ENCODE measurements at places on chromosomes 13 and 19.

DNA sequence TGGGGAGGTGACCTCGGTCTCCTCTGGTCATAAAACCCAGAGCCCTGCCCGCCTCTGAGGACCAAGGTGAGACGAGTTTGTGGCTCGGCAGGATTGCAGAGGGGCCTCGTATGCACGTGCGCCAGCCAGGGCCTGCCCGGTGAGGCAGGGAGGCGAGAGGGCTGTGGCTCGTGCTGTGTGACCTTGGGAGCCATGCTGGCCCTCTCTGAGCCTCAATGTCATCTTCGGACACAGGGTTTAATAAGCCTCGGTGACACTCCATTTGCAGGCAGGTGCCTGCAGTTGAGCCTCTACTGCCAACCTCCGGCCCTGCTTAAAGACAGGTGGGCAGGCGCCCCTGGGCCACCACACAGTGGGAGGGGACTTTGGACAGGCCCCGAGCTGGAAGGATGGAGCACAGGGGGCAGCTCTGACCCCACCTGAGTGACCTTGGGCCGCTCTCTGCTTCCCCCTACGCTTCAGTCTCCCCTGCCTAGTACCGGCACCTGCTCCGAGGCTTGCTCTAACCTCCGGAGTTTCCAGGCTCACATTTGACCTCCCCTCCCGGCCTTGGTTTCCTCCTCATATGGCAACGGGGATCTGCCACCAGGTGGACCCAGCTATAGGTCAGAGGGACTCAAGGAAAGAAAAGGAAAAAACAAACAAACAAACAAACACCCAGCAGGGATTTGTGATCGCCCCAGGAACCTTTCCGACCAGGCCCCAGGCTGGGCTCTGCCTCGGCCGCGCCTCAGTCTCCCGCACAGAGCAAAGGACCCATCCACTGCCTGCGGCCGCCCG, 3.1 kb downstream of the ZBTB7A start:
- no peak for DNase-seq

DNA sequence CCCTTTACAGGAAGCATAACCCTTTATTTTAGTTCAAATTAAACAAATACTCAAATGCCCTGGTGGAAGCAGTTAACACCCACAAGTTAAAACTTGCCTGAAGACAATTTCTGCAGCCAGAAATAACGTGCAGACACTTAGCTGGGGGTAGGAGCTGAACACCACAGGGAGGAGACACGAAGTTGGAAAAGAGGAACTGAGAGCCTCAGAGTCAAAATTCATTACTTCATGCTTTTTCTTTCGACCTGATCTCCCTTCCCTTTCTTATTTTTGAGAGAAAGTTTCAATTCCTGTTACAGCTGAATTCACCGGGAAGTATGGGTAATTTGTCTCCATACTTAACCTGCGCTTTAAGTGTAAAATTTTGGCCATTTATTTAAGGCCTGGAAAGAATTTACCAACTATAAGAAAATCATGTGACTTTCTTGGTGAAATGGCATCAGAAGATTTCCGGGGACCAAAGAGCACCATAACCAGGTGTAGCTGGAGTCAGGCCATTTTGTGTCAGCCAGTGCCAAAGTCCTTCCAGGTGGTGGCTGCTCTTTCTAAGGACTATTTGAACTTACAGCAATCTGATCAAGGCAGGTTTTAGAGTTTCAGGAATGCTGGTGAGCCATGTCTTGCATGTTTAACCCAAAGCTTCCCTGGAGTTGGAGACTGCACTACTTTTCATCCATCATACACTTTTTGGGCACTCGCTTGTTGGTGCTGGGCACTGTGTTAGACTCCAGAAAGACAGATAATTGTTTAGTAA, 46.5 kb upstream of the RCBTB2 start:
- no peak for DNase-seq

DNA sequence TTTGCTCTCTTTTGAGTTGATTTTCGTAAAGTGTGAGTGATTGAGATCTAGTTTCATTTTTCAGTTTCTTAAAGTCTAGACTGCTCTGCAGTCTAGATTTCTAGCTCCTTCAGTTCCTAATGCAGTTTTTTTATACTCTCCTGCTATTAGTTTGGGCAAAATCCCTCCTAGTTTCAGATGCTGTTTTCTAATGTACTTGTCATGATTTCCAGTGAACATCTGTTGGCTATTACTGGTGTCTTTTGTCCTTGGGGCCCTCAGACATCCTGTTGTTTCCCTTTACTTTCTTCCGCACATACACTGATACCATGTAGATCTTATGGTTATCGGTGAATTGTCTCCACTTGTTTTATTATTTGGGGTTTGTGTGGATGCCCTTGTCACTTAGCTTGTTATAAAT, 292.1 kb downstream of the TDRD3 start:
- no peak for DNase-seq

GRCh38 chr19:56839652-56840450, 675 bp downstream of the PEG3 start:
- peak; percentile 92 for DNase-seq

DNA sequence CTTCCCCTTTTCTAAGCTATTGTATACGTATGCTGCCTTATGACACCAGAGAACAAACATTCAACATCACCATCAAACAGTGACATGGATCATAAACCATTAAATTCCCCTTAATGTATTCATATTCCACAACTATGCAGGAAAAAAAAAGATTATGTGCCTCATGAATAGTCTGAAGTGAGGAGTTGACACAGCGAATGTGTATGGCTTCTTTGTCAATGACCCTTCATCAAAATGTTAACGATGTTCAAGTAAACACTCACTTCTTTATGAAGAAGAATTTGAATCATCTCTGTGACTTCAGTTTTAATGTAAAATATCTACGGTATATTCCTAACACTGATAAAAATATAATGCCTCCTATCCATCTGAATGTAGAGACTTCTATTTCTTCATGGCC, 44.6 kb downstream of the SMAD9 start:
- DNase-seq: no peak

DNA sequence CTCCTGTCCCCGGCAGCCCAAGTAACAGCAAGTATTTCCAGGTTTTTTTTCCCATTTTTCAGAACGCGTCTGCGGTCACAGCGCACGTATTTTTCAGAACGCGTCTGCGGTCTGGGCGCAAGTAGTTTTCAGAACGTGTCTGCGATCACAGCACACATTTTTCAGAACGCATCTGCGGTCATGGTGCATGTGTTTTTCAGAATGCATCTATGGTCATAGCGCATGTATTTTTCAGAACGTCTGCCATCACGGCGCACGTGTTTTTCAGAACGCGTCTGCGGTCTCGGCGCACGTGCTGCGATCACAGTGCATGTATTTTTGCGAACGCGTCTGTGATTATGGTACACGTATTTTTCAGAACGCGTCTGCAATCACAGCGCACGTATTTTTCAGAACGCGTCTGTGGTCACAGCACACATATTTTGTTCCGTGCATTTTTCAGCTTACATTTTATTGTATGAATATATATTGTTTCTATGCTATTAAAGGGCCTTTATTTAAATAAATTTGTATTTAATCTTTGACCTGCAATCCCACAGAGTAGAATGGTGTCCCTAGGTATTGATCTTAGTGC, 19.7 kb downstream of the ATP4B start:
- DNase-seq: no peak

DNA sequence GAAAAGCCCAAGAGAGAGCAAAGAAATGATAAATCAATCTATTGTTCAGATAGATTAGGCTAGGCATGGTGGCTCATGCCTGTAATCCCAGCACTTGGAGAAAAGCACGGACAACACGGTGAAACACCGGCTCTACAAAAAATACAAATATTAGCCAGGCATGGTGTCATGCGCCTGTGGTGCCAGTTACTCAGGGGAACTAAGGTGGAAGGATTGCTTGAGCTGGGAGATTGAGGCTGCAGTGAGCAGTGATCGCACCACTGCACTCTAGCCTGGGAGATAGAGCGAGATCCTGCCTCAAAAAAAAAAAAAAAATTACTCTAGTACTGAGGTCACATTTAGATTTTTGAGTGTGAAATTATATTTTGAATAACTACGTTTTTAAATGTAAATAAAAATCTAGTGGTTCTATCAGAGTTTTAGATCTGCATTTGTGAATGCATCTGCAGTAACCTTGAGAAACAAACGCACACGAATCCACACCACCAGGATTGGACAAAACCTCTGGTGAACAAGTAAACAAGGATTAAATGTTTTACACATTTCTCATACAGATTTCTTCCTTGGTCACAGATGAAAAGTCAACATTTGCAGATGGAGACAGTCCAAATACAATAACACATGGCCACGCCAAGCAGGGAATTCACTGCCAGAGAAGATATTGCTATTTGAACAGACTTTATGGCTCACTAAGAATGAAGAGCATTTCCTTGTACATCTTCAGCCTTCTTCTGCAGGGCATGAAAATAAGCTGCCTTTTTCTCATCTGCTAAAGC, 917.6 kb downstream of the PCDH9 start:
- peak; percentile 75 for DNase-seq

GRCh38 chr13:56917966-56918365, 222.8 kb upstream of the PRR20A start:
- no peak for DNase-seq

DNA sequence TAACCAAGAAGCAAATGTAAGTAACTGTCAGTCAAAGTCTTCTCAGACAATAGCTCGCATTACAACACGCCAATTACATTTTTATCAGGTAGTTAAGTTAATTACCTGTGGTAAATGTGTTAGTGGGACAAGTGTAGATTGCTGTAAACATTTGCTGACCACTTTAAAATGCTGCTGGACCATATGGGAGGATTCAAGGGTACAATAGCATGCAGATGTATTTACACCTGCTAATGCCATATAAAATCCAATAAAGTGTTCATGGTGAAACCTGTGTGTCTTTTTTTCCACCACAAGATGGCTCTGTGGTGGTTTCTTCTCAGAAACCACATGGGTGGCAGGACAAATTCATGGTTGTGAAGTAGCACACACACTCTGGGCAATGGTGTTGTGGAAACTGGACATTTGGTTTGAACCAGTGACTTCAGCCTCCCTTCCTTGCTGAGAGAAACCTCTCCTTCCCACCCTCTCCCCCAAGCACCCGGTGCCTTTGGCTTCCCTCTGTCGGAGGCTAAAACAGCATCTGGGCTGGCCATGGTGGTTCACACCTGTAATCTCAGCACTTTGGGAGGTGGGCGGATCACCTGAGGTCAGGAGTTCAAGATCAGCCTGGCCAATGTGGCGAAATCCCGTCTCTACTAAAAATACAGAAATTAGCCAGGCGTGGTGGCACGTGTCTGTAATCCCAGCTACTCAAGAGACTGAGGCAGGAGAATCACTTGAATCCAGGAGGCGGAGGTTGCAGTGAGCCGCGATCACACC, 18.1 kb upstream of the GTF3A start:
- peak; percentile 16 for DNase-seq

- DNase-seq: peak; percentile 25
Observed at GRCh38 chr13:98480915-98481877, 95.7 kb downstream of the STK24 start.

DNA sequence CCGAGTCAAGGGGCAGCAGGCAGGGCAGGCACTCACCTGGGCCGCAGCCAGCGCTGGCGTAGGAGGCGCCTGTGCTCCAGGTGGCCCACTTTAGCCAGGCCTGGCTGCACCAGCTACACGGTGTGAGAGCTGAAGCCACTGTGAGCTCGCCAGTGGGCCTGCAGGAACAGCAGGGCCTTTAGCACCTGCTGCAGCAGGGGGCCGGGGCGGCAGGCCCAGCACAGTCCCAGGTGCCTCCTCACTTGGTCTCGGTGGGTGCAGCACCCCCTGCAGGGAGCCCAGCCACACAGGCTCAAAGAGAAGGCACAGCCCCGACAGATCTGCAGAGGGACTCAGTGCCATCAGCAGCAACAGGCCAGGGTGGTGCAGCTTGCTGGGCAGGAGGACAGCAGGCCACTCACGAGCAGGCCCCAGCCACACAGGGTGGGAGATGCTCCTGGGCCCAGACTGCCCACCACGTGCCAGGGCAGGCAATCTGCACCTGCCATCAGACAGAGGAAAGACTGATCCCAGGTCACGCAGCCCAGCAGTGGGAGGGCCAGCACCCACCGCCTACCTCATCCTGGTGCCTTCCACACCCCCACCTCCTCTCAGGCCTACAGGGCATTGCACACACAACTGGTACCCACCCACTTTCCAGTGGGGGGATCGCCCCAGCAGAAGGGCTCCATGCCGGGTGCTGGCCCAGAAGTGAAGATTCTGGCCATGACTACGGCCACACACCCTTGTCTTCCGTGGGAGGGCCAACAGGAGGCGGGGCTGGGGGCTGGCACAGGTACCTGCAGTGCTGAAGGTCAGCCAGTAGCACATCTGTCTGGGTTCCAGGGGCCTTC, 15.8 kb downstream of the ARHGAP33 start:
- no peak for DNase-seq

Measured in fibroblast of skin of right quadriceps (primary cell).